ENCODE measurements at places on chromosomes 2 and 18.

DNA sequence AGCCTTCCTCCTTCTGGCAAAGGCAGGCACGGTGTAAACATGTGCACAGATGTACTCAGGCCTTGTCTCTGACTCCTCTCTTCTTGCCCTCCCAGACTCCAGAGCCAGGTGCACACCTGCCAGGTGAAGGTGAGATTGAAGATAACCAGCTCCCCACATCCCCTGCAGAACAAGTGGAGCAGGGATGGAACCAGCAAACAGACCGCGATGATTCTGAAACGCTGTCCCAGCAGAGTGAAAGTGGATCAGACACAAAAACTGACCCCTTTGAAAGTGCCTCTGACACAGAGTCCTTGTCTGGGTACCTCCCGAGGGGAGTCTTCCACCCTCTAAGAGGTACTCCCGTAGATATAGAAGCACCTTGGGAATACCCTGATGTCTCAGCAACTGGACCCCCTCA, 77.2 kb downstream of the ARHGEF4 start:
- DNase-seq, result no peak

DNA sequence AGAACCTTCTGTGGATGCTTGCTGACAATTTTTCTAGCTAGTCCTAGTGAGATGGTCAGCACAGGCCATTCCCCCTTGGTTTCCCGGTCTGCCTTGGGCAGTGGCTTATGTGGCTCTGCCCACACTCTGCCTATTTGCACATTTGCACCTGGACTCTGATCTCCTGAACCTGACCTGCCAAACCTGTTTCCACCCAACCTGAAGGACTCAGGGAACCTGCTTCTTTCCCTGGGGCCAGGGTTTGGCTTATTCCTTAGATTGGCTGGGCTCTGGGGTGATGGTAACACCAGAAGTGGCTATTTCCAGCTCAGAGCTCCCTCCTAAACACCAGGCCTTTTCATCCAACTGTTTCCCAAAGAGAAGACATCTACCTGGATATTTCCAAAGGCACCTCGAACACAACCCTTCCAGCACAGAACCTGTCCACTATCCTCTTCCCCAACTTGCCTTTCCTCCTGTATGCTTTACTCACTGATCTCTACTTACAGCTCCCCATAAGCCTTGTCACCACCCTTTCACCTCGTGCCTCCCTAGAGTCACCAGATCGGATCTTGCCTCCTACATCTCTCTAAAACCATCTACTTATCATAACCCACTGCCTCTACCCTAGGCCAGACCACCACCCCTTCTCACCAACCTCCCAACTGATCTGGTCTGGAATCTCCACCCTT, 5.8 kb upstream of the MTA3 start:
- no peak for DNase-seq

DNA sequence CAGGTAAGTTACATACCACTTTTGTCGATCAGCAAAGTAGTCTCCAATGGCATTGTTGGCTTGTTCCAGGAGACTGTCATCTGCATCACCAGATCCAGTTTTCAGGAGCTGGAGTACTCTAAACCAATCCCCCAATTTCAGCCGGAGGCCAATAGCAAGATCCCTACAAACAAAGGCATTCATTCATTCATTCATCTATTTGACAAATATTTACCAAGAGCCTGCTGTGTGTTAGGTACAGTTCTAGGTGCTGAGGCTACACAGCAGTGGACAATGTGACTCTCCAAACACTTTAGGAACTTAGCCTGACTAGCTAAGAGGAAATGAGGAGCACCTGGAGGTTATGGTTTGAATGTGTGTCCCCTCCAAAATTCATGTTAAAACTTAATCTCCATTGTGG, 34.4 kb upstream of the TTC32 start:
- DNase-seq, result no peak

DNA sequence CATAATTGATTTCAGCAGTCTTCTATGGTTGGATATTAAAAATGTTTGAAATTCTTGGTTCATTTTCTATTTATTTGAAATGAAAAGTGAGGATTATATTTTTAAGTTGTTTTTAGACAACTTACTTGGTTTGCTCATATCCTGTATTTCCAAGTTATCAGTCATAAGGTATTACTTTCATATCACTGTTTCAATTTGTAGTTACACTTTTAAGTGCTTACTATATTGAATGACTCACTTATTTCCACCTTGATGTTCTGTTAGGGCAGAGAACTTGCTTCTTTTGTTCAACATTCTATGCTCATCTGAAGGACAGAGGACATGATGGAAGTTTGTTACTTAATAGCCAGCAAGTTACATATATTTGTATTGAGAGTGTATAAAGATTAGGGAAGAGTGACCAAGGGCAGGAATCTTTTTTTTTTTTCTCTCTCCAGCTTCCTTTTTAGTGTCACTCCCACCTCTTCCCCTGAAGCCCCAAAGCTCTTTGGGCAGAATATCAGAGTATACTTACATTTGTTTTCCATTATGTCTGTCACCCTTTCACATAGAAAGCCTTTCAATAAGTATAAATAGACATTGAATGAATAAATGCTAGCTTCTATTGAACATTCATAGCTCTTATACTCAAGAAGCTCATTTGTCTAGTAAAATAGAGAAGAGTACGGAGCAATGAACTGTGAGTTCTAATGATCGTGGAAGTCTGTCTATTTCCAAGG, 28.1 kb downstream of the PIK3C3 start:
- DNase-seq, result no peak

DNA sequence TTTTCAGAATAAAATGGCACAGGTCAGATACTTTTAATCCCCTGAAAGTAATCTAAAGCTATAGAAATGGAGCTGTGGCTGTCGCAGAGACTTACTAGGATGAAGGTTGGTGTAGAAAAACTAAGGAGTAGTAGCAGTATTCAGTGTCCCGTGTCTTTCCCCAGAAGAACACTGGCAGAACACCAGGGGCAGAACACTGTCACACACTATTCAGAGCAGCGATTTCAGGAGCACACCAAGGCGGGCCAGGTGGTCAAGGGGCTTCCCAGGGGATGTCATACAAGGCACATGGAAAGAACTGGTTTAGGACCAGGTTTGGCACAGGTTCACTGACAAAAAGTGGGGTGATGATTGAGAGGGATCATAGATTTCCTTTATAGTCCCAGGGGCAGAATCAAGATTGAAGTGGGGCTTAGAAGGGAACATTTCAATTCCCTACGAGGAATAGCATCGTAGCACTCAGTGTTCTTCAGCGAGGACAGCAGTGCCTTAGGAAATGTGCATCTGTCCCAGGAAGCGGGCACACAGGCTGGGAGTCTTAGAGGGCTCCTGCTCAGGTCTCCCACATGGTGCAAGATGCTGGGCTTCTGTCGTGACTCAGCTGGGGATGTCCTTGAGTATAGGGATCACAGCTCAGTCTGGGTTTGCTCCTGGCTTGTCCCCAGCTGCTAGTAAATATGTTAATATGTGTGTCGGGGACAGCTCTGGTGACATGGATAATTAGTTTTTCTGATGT, 22.6 kb downstream of the BCL2L11 start:
- DNase-seq, result no peak
